ENCODE measurements at places on chromosomes 1 and 21. TPM values are rescaled to one million over a fixed set of nuclear protein-coding genes. Genes with fewer than 3 reads are reported as not detected.
A peak's percentile ranks its signal among the peaks of the same experiment; 100 is the strongest.

DNA sequence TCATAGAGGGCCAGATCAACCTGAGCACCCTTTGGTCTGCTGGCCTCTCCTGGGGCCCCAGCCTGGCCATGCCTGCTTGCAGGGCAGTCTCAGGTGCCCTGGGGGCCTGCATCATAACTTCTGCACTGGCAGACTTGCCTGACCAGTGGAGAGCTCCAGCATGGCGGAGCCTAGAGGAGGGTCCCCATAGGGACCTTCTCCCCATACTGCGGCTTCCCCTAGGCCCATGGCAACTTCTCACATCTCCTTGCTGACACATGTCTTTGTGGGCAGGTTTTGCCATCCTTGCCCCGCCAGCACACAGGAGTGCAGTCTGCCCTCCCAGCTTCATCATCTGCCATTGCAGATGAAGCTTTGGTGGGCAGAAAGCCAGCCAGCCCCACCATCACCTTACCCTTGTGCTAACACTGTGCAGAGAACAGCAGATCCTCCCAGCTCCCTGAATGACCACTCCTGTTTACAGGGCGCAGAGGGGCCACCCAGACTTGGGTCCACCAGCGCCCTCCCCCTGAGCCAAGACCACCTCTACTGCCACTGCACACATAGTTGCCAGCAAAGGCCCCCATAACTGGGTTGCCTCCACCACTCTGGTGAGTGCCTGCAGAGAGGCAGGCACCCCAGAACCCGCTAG lies 51.7 kb downstream of the ZP4 start:
- no peaks in the 10 kb centered on the region for H3K4me1 ChIP-seq
- no peak for DNase-seq
- no peaks in the 10 kb centered on the region for H3K36me3 ChIP-seq
- H3K27me3 ChIP-seq: no peaks in the 10 kb centered on the region
- no peak overlapping the region for H3K4me3 ChIP-seq
- H3K27ac ChIP-seq: no peak overlapping the region

DNA sequence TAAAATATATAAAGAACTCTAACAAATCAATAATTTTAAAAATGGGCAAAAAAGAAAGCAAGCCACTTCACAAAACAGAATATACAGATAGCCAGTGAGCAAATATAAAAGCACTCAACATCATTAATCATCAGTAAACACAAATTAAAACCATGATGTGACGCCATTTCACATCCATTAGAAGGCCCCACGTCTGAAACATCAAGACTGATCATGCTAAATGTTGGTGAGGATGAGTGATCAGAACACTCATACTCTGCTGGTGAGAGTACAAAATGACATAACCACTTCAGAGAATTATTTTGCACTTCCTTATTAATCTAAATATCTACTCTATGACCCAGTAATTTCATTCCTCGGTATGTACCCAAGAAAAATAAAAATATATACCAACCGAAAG lies 512.2 kb upstream of the NR5A2 start:
- no peaks in the 10 kb centered on the region for H3K4me1 ChIP-seq
- H3K27me3 ChIP-seq: no peaks in the 10 kb centered on the region
- H3K4me3 ChIP-seq: no peak overlapping the region
- H3K27ac ChIP-seq: no peak overlapping the region
- no peaks in the 10 kb centered on the region for H3K36me3 ChIP-seq

GRCh38 chr1:66539491-66539890 lies 5.5 kb downstream of the SGIP1 start:
- H3K4me3 ChIP-seq: no peak overlapping the region
- H3K27ac ChIP-seq: peak overlapping the region; percentile 44
- H3K27me3 ChIP-seq: no peaks in the 10 kb centered on the region
- H3K4me1 ChIP-seq: peaks cover 9% of the 10 kb centered on the region
- DNase-seq: no peak

- H3K36me3 ChIP-seq: no peaks in the 10 kb centered on the region
- H3K27me3 ChIP-seq: no peaks in the 10 kb centered on the region
- no peak overlapping the region for H3K4me3 ChIP-seq
- H3K4me1 ChIP-seq: no peaks in the 10 kb centered on the region
Measured at GRCh38 chr1:211986628-211987254, 48.6 kb downstream of the INTS7 start.

- peaks cover 4% of the 10 kb centered on the region for H3K36me3 ChIP-seq
- no peaks in the 10 kb centered on the region for H3K27me3 ChIP-seq
- H3K27ac ChIP-seq: no peak overlapping the region
- no peak for DNase-seq
- no peak overlapping the region for H3K4me3 ChIP-seq
- H3K4me1 ChIP-seq: no peaks in the 10 kb centered on the region
Measured at GRCh38 chr1:100511058-100511457, 26.9 kb upstream of the GPR88 start.

DNA sequence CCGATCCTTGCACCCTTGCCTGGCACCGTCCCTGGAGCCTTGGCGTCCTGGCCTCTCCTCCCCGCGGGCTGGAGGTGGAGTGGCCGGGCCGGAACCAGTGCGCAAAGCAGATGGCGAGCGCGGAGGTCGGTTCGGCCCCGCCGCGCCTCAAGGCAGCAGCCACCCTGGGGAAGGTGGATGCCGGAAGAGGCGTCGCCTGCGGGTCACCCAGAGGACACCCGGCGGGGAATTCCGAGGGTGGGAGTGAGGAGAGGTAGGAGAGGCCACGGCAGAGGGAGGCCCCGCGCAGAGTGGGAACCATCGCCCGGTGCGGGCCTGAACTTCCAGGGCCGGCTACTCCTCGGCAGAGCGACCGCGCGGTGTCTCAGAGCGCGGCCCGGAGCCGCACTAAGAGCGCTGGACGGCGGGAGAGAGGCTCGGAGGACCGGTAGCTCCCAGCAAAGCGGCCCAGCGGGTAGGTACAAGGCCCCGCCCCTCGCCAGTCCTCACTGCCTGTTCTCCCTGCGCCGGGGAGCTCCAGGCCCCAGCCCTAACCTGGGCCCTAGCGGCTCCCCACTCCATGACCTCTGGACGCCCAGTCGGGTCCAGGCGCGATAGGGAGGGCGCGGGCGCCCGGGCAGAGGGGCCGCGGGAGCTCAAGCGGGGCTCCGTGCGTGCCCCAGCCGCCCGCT lies at the start of gene RNF207:
Gene RNF207, plus strand, starts transcription at position 271 of the 671 bp plus-strand sequence. CDS start 417 bp downstream, outside the sequence.
- DNase-seq: no peak
- H3K4me3 ChIP-seq: peak within 1 kb of the TSS; percentile 49
- no peaks in the 10 kb centered on the region for H3K36me3 ChIP-seq
- H3K4me1 ChIP-seq: peaks cover 25% of the 10 kb centered on the region
- peaks cover 7% of the 10 kb centered on the region for H3K27me3 ChIP-seq

DNA sequence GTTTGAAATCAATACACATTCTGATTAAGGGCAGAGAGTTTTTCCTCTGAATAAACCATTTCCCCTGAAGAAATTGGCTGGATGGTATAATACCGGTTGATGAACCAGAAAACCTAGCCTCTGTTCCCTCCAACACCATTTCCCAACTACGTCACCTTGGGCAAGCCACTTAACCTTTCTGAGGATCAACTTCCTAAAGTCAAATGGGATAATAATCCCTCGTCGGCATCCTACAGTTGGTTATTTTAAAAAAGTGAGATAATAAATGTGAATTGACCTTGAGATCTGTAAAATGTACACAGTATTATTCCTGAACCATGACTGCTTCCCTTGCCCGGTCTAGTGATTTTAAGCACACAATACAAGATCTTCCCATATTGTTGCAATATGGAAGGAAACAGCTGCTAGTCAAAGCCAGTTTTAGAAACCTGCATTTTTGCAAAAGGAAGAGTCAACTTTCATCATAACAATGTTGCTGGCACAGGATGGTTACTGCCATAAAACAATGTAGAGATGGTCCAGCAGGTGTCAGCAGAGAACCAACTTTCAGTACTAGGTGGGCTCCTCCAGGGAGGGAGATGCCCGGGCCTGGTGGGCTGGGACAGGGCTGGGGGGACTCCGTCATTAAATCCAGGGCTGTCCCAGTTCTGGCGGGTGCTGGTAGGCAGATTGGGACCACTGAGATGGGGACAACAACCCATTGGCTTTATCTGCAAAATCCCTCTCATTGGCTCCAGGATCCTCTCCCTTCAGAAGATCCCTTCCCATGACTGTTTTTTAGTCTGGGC lies 5.2 kb upstream of the HLX start:
- DNase-seq: no peak
- no peak overlapping the region for H3K4me3 ChIP-seq
- H3K27me3 ChIP-seq: no peaks in the 10 kb centered on the region
- H3K4me1 ChIP-seq: peaks cover 17% of the 10 kb centered on the region

- H3K27me3 ChIP-seq: no peaks in the 10 kb centered on the region
- H3K36me3 ChIP-seq: peaks cover 45% of the 10 kb centered on the region
- H3K4me3 ChIP-seq: peak overlapping the region; percentile 89
- H3K4me1 ChIP-seq: peaks cover 15% of the 10 kb centered on the region
- H3K27ac ChIP-seq: peak overlapping the region; percentile 82
Measured at GRCh38 chr1:100265562-100265930, 470 bp upstream of the RTCA start.

GRCh38 chr1:84802567-84803232 lies 90.3 kb downstream of the LPAR3 start:
- no peaks in the 10 kb centered on the region for H3K4me1 ChIP-seq
- H3K27me3 ChIP-seq: no peaks in the 10 kb centered on the region
- H3K4me3 ChIP-seq: no peak overlapping the region

GRCh38 chr1:202691816-202692215 lies 18.4 kb downstream of the SYT2 start:
- no peaks in the 10 kb centered on the region for H3K4me1 ChIP-seq
- H3K4me3 ChIP-seq: no peak overlapping the region
- peaks cover 16% of the 10 kb centered on the region for H3K27me3 ChIP-seq
- no peak overlapping the region for H3K27ac ChIP-seq

- H3K27me3 ChIP-seq: no peaks in the 10 kb centered on the region
- H3K4me1 ChIP-seq: no peaks in the 10 kb centered on the region
- no peaks in the 10 kb centered on the region for H3K36me3 ChIP-seq
- no peak overlapping the region for H3K4me3 ChIP-seq
Measured at GRCh38 chr1:187759825-187760333, 931.1 kb downstream of the PLA2G4A start.

GRCh38 chr1:221118938-221119320 lies 239.7 kb downstream of the HLX start:
- no peaks in the 10 kb centered on the region for H3K36me3 ChIP-seq
- H3K4me1 ChIP-seq: peaks cover 35% of the 10 kb centered on the region
- no peak overlapping the region for H3K4me3 ChIP-seq
- peak overlapping the region; percentile 74 for H3K27ac ChIP-seq

- no peak for DNase-seq
- H3K4me3 ChIP-seq: no peak overlapping the region
- no peaks in the 10 kb centered on the region for H3K4me1 ChIP-seq
- H3K36me3 ChIP-seq: no peaks in the 10 kb centered on the region
- H3K27ac ChIP-seq: no peak overlapping the region
Measured at GRCh38 chr1:3026581-3027391, 5.5 kb downstream of the ACTRT2 start.

GRCh38 chr1:119987686-119988085 lies 81.8 kb downstream of the NOTCH2 start:
- no peak overlapping the region for H3K4me3 ChIP-seq
- no peak for DNase-seq
- no peaks in the 10 kb centered on the region for H3K36me3 ChIP-seq

DNA sequence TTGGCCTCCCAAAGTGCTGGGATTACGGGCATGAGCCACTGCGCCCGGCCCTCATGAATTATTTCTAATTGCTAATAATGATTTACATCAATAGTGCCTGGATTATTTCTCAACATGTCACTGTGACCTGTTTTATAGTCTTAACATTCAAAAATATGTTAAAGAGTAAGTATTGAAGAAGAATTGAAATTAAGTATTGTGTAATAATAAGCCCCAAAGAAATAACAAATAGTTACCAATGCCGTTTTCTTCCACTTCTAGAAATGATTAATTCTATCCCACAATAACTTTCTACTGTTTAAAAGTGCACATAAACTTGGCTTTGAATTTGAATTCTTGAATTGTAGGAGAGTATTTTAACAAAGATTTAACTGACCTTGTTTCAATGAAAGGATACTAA lies 19.5 kb downstream of the SPATA17 start:
- H3K27ac ChIP-seq: no peak overlapping the region
- H3K4me1 ChIP-seq: no peaks in the 10 kb centered on the region
- no peaks in the 10 kb centered on the region for H3K27me3 ChIP-seq
- DNase-seq: no peak
- no peaks in the 10 kb centered on the region for H3K36me3 ChIP-seq

DNA sequence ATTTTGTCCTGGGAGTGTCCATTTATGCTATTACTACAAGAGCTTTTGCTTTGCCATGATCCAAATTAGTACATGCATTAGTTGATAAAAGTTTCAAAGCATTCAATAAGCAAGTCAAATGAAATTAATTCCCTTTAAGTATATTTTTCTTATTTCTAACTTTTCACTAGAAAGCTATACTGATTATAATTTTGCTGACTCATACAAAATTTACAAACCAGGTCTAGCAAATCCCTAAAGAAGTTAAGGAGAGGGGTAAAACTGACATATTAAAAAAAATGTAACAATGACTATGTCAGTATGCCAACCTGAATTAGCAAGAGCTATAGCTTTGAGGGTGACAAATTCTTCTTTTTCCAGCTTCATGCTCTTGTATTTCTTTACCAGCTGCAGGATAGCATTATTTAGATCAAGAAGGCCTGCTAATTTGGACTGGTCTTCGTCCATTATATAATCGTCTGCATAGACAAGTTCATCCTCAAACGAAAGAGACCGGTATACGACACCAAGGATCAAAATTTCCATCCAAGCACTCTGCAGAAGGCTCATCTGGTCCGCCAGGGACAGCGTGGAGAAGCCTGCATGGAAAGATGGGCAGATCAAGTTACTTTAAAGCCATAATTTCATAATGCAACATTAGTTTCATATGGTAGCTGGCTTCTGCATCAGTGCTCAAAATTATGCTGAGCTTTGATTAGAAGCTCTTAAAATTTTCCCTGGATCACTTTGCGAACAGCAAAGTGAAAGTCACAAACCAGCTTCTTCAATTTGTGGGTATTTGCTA lies 95.8 kb upstream of the USH2A start:
- no peaks in the 10 kb centered on the region for H3K36me3 ChIP-seq
- H3K4me1 ChIP-seq: peaks cover 8% of the 10 kb centered on the region
- no peak for DNase-seq
- no peak overlapping the region for H3K27ac ChIP-seq
- no peak overlapping the region for H3K4me3 ChIP-seq

- H3K27ac ChIP-seq: no peak overlapping the region
- no peak overlapping the region for H3K4me3 ChIP-seq
Measured at GRCh38 chr1:35178874-35179380, 14.0 kb downstream of the SFPQ start.

ARHGAP29 gene
- 13.5 TPM for total RNA-seq

IL22RA1 gene
- not detected for total RNA-seq

SMIM1 gene
- total RNA-seq: not detected

LCE3E gene
- total RNA-seq: not detected

FAM72D gene
- not detected for total RNA-seq

SEMA4A gene
- total RNA-seq: 1.6 TPM

GPR37L1 gene
- total RNA-seq: not detected

RAP1GAP gene
- total RNA-seq: 0.46 TPM

RUNX3 gene
- total RNA-seq: 0.13 TPM
